ENCODE measurements at places on chromosomes 1 and 21.

DNA sequence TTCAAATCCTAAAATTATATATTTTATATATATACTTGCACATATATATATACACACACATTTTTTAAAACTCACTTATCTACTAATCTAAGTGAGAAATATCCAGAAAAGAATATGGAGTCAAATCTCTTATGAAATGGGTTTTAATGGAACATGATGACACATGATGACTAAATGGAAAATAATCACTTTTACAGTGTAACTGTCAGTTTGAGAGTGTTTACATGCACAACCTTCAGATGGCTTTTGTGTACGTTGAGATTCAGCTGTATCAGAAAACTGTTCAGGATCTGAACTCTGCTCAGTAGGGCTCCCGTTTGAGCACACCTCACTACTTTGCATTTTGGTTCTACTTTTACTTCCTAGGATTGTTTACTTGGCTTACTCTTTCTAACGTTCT is 189.8 kb downstream of the DNAH14 start:
- no peak for DNase-seq

GRCh38 chr1:119964673-119965363 is 68.5 kb upstream of the ADAM30 start:
- DNase-seq = no peak

DNA sequence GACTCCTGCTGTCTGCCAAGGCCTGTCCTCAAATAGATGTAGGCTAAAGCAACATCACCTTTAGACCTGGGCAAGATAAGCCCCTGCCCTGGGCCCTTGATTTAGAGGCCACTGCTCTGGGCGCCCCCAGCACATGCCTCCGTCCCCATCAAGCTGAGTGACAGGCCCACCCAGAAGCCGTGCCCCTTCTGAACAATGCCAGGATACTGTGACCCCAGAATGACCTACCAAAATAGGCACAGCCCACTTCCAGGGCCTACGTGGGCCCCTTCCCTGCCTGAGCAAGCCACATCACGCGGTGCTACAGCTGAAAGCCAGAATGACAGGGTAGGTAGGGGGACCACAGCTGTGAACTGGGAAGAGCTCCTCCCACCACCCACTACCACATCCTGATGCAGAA is 24.7 kb upstream of the BECN2 start:
- DNase-seq = no peak

GRCh38 chr21:19256934-19257660 is 853.5 kb upstream of the TMPRSS15 start:
- no peak for DNase-seq

DNA sequence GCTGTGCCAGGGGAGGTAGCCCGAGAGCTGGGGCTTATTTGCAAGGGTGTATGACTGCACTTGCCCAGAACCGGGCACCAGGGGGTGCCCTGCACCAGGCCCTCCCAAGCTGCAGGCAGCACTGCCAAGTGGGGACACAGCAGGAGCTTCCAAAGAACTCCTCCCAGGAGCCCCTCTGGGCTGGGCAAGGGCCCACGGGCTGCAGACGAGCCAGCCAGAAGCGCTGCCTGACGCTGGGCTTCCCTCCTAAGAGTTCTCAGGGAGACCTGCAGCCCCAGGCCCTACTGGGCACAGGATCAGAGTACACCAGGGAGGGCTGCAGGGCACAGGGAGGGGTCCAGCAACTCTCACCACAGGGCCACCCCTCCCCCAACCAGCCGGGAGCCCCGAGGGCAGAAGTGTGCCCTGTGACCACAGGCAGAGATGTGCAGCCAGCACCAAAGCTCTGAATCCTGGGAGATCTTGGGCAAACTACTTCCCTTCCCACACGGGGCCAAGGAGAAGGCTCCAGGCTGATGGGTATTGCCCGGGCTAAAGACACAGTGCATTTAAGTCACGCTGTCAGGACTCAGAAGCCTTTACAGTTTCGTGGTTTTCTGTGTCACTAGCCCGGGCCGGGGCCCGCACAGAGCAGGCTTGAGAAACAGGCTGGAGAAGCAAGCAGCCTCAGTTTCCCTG is 63.4 kb downstream of the KCNAB2 start:
- DNase-seq = peak; percentile 28

DNA sequence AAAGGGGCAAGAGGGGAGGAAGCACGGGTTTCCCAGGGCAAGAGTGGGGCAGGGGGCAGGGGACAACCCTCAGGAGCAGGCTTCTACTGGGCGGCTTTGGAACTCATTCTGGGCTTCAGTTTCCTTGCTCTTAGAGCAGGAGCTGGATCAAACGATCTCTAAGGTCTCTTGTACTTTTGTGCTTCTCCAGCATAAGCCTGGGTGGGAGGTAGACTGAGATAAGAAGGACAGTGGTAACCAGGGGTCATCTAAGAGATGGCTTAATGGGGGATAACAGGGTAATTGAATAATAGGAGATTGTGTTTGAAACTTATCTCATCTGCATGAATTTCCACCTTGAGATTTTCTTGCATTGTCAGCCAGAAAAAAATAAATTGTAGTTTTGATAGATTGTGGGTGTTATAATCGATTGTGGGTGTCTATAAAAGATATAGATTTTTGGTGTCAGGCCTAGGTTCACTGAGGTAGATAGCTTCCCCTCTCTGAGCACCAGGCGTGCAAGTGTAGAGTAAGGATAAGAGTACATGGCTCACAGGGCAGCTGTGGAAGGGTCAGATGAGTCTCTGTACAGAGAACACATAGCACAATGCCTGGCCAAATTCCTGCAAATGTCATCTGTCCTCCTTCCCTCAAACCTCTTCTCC is 68.0 kb downstream of the CD58 start:
- no peak for DNase-seq

GRCh38 chr1:158398818-158399514 is at the start of gene OR10T2:
Gene OR10T2, minus strand, starts transcription at chr1:158399466. Its CDS starts 0 bp downstream, at chr1:158399466.
- no peak for DNase-seq

- no peak for DNase-seq
Observed at GRCh38 chr1:199205740-199206441, 567.1 kb downstream of the PTPRC start.

- DNase-seq = no peak
Observed at GRCh38 chr1:201381130-201381529, 3.6 kb upstream of the TNNT2 start.

DNA sequence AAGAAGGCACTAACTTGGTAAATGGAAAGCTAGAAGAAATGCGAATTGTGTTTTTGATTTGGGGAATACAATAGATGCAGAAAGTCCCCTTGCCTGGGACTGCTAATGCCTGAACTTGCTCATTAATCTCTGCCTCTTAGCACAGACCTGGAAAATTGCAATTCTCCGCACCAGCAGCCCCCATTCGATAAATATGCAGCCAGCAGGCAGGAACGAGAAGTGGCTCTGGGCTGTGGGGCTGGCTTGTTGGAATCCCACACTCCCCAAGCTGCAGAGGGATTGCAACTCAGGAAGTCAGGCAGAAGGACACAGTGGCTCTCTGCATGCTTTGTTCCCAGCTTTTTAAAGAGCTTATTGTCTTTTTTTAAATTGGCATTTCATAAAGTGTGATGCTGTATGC is 51.3 kb downstream of the PCP4 start:
- no peak for DNase-seq

DNA sequence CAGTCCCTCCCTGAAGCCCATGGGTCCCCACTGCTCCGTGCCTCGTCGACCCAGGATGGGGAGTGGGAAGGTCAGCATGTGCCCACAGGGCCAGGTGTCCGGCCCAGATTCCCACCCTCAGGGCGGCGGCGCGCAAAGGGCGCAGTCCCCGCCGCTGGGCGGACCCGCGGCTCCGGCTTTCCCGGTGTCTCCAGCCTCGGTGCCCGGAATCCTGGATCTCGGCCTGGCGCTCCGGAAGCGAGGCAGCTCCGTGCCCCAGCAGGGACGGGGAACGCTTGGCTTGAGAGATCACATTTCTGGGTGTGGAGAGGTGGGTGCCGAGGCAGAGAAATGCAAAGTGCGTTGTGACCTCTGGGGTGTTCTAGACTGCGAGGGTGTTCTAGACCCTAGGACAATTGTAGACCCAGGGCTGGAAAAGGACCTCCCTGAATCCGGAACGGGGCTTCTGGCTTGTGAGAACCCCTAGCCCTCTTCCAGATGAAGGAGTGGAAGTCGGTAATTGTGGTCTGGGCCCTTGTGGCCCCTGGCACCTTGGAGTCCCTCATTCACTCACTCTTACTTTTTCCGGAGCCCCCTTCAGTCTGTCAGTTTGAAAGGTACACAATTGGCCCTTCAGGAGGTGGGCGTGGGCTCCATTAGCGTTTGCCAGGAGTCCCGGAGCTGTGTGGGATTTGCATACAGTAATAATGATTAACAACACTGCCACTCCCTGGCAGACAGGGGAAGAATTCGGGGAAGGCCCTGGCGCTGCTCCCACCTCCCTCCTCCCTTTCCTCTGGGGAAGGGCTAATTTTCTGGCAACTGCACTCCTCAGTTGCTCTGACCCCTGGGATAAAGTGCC is 1.6 kb upstream of the KCND3 start:
- peak; percentile 39 for DNase-seq

- DNase-seq = no peak
Observed at GRCh38 chr1:82722608-82723007, 921.9 kb downstream of the ADGRL2 start.

DNA sequence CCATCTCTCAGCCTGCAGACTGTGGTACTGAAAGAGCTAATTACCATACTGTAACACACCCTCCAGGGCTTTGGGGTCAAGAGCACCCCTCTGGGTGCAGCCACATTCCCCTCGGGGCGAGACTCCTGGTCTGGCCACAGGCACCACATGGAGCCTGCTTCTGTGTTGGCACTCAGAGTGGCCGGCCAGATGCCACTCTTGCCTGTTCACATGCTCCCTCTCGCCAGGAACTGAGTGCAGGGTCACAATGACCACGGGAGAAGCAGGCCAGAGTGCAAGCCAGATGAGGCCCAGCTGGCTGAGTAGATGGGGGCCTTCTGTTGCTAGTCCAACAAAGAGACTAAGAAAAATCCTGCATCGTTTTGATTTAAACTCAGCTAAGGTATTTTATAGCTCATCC is 864.0 kb downstream of the KCNT2 start:
- DNase-seq = no peak

DNA sequence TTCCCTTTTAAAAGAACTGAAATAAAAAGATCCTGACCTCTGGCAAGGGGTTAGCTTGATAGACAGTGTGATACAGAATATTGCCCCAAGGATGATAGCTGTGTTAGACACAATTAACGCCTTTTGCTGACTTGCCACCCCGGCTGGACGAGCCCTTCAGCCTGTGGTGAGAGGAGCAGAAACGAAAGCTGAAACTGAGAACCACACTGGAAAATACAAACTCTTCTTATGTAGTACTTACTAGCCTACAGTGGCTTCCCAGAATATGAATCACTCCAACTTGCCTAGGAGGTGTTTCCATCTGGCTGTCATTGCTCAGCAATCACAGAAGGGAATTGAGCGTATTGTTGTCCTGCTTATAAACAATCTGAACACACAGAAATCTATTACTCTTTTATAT is 22.9 kb downstream of the SAMSN1 start:
- DNase-seq = no peak

DNA sequence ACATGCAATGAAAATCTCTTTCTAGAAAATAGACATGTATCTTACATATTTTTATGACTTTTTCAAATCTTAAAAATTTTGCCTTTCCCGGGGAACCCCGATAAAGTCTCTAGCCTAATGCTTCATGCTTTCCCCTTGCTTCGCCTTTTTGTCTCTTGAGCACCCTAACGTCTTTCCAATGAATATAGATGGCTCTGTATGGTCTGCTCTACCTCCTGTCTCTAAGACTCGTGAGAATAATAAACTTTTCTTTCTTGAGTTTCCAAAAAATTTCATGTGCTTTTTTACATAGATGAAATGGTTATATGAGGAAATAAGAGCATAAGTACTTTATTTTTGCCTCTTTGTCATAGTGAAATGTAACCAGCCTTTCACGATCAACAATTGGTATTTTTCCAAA is 202.6 kb downstream of the PDE4B start:
- DNase-seq = no peak

DNA sequence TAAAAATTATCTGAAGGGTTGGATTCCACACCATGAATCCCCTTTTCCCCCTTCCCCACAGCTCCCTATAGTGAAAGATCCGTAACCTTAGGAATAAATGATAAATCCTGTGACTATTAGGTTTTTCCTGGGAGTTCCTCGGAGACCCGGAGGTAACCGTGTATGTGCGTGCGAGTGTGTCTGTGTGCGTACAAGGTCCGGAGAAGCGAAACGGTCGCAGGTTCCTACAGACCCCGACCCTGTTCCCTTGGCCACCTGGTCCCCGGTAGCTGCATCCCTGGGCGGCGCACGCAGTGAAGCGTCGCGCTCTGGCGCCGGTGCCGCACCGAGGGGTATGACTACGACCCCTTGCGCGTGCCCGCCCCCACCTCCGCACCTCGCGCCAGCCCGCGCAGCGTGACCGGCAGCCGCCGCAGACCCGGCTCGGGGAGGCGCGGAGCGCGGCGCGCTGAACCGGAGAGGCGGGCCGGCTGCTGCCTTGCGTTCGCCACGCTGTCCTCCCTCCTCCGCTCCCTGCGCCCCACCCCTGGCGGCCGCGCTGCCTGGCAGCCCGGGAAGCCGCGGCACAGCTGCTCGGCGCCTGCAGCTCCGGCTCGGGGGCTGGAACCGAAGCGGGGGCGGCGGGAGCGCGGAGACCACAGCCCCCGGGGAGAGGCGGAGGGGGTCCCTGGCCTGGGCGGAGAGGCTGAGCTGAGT is at the start of gene AK5:
Gene AK5, plus strand, starts transcription at position 529 of the 696 bp plus-strand sequence. CDS start 295 bp downstream, outside the sequence.
- peak; percentile 83 for DNase-seq

DNA sequence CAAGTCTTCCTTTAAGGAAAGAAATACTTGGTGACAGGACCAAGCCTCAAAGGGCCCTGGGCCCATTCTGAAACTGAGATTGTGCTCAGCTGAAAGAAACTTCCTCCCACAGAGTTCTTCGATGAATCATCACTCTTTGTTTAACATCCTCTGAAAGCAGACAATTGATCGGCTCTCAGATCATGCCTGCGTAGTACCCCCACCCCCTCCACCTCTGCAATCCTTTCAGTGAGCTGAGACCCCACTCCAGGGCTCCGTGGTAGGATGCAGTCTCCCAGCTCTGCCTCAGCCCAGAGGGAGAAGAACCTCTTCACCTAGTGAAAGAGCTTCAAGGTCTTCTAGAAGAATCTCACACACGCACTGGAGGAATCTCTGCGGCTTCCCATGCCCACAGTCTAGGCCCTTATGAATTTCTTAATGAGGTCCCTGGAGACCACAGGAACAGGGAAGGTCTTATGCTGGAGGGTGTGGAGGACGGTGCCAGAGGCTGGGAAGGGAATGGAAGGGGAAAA is 104.9 kb upstream of the SOD1 start:
- no peak for DNase-seq

GRCh38 chr1:18396247-18396980 is 84.3 kb upstream of the KLHDC7A start:
- DNase-seq = no peak

DNA sequence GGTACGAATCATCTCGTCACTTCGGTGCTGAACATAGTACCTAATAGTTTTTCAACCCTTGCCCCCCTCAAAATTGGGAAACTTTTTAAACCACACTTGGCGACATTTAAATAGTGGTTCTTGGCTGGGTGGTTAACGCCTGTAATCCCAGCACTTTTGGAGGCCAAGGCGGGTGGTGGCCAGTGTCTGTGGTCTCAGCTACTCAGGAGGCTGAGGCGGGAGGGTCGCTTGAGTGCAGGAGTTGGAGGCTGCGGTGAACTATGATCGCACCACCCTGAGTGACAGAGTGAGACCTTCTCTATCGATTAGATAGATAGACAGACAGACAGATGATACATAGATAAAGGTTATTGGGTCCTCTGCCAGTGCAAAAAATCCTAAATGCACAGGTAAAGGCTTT is 55.5 kb upstream of the RASAL2 start:
- no peak for DNase-seq

- no peak for DNase-seq
Observed at GRCh38 chr1:150764617-150765101, 919 bp downstream of the CTSS start.
